ENCODE measurements at places on chromosomes 12 and 14.
A peak's percentile ranks its signal among the peaks of the same experiment; 100 is the strongest.

- no peak for DNase-seq
Measured at GRCh38 chr14:22870811-22871223, 723 bp upstream of the LRP10 start.

- peak; percentile 77 for DNase-seq
Measured at GRCh38 chr12:118979763-118980406, 1.5 kb upstream of the SRRM4 start.

DNA sequence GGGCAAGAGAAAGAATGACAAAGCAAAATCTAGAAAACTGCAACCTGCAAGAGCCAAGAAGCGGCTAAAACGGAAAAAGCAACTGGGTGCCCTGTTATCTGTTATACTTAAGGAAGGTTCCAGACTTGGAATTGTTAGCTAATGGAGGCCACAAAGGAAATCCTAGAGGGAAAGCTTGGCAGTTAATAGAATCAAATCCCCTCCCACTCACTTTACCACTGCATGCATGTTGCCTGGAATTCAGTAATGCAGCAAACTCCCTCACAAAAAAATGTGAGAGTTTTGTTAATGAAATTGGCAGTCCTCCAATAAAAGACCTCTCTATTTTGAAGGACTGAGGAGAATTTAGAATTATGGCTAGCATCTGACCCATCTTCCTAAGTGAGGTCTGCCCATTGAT is 164.2 kb upstream of the SOX5 start:
- no peak for DNase-seq

- DNase-seq: no peak
Measured at GRCh38 chr12:11765421-11765816, 115.9 kb downstream of the ETV6 start.

GRCh38 chr12:122788387-122788786 is 14.0 kb downstream of the CCDC62 start:
- DNase-seq: no peak

GRCh38 chr14:47269756-47270492 is 405.5 kb downstream of the MDGA2 start:
- DNase-seq: no peak

DNA sequence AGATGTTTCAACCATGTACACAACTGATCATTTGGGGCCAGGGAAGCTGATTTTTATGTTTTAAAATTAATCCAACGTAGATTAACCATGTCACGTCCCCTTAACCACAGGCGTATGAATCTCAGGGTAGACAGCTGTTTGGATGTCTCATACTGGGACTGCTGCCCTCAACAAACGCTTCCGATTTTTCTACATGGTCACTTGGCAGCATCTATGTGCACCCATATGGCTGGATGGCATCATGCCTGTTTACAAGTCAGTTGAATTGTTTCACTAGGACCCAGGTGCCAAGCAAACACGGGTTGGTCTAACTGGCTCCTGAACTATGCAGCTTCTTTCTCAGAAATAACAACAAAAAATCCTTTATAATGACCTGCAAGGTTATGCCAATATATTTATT is 393.8 kb downstream of the NPAS3 start:
- DNase-seq: no peak

DNA sequence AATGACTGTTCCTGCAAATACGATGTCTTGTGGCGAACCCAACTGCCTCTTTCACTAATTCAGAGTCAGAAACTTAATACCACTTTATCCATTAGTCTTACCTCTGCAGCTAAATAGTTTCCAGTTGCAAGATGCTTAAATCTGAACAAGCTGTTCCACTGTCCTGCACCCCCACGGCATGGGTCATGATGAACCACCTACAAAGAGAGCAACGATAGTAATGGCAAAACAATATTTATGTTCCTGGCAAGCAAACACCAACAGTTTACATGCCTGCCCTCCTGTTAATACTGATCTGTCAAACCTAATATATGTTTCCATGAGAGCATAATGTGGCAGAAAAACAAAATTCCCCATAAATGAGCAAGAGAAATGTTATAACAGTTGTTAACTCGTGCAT is 121.9 kb downstream of the ITPR2 start:
- no peak for DNase-seq

GRCh38 chr14:105062048-105062433 is 3.2 kb downstream of the GPR132 start:
- DNase-seq: no peak

GRCh38 chr12:2405039-2405438 is 352.3 kb downstream of the CACNA1C start:
- DNase-seq: no peak

GRCh38 chr12:125169870-125170269 is 104.6 kb downstream of the AACS start:
- no peak for DNase-seq

- DNase-seq: no peak
Measured at GRCh38 chr14:82562881-82563280, 1029.2 kb upstream of the SEL1L start.

DNA sequence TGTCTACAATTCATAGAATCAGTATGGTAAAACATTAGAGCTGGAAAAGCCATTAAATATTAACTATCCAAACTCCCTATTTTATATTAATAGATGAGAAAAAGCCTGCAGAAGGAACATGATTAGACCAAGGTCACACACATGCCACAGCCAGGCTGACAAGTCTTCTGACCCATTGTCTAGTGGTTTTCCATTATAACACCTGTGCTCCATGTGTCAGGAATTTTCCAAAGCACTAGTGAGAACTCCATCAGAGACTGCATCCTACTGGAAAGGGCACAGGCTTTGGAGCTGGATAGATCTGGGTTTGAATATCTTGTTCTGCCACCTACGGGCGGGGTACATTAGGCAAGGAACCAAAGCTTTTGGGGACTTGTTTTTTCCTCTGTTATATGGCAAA is 325.5 kb downstream of the RAD51B start:
- DNase-seq: no peak

Data from urothelium cell line (cell line).